ENCODE measurements at places on chromosomes 7 and 10.

DNA sequence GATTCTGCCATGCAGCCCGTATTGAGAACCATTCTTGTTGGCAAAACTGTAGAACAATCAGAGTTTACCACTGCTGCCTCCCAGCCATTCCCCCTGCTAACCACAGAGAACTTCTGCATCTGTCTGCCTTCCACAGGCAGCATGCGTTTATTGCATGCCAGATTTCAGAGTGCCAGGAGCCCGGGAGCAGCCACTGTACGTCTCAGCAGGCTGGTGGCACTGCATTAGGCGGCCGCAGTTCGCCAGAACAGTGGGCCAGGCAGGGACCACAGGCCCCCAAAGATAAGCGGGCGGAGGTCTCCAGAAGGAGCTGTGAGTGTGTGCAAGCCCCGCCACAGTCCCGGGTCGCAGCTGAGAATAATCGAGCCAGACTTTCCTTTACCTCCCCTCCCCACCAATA, 31.8 kb downstream of the ZNF467 start:
- no peak for DNase-seq

- DNase-seq: no peak
These were observed 3.1 kb upstream of the C10orf90 start for GRCh38 chr10:126673565-126673964.

DNA sequence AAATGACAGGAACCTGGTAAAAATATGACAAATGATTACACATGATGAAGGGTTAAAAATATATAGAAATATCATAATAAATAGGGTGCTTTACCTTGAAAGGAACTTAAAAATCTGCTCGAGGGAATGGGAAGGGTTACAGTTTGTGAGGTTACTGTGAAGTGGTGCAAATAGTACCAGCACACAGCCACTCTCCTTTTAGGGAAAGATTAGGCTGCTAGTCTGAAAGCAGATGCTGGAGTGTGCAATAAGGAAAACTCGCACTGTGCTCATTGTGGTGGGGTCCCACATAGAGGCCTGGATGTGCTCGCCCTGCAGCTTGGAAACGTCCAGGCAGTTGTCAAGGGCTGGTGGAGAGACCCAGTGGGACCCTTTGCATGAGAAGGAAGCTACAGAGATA, 145.9 kb upstream of the TBX20 start:
- no peak for DNase-seq

DNA sequence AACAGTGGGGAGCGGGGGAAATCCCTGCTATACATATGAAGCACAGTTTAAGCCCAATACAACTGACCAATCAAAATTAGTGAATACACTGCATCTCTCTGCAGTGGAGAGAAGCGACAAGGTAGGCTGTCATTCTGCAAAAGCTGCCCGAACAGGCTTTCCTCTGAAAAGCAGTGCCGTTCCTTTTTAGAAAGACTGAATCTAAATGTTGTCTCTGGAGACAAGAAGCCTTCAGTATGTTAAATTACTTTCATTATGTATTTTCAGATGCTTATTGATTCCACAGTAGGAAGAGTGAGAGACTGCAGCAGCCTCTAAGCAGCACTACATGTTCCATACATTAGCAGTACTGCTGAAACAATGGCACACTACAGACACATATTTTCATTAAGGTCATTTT, at the start of gene GPR22:
GPR22 (plus strand) TSS at position 129 of the 400 bp plus-strand sequence. CDS start 4,004 bp downstream, outside the sequence.
- DNase-seq: no peak

- DNase-seq: no peak
These were observed 11.2 kb downstream of the HYCC1 start for GRCh38 chr7:23002698-23003097.

Data from stimulated activated CD8-positive, alpha-beta memory T cell treated with anti-CD3 and anti-CD28 coated beads, Interleukin-4, amount 100 ng/mL, for 1 hour (primary cell).